ENCODE measurements at places on chromosomes 3 and 15. TPM values are rescaled to one million over a fixed set of nuclear protein-coding genes. Genes with fewer than 3 reads are reported as not detected.
A peak's percentile ranks its signal among the peaks of the same experiment; 100 is the strongest.

GRCh38 chr3:39808467-39809180 is 785 bp upstream of the MYRIP start:
- DNase-seq: peak; percentile 20

Gene SLC22A14
- total RNA-seq: 0.14 TPM

- DNase-seq: no peak
Observed at GRCh38 chr3:71244153-71244825, 339.2 kb downstream of the FOXP1 start.

GRCh38 chr3:4688411-4688810 is 195.3 kb downstream of the ITPR1 start:
- no peak for DNase-seq

Gene TUSC7
- not detected for total RNA-seq

- no peak for DNase-seq
Observed at GRCh38 chr3:48404440-48405342, 25.2 kb downstream of the PLXNB1 start.

Gene PLA2G4E
- not detected for total RNA-seq

- DNase-seq: no peak
Observed at GRCh38 chr15:73539212-73540128, 93.7 kb downstream of the NPTN start.
